Left cardiac atrium (tissue), 4 donors: ENCODE measurements at places on chromosomes 11 and 22.
A peak's percentile ranks its signal among the peaks of the same experiment; 100 is the strongest.

- no peak for DNase-seq
These were observed 60.8 kb upstream of the POU2AF1 start for GRCh38 chr11:111439901-111440300.

- no peak for DNase-seq
These were observed 14.9 kb downstream of the MMP20 start for GRCh38 chr11:102610200-102610599.

GRCh38 chr11:77187776-77188632 is 60.0 kb downstream of the MYO7A start:
- DNase-seq = peak; percentile 88

GRCh38 chr11:57283231-57283990 is 41.3 kb downstream of the TNKS1BP1 start:
- no peak for DNase-seq

DNA sequence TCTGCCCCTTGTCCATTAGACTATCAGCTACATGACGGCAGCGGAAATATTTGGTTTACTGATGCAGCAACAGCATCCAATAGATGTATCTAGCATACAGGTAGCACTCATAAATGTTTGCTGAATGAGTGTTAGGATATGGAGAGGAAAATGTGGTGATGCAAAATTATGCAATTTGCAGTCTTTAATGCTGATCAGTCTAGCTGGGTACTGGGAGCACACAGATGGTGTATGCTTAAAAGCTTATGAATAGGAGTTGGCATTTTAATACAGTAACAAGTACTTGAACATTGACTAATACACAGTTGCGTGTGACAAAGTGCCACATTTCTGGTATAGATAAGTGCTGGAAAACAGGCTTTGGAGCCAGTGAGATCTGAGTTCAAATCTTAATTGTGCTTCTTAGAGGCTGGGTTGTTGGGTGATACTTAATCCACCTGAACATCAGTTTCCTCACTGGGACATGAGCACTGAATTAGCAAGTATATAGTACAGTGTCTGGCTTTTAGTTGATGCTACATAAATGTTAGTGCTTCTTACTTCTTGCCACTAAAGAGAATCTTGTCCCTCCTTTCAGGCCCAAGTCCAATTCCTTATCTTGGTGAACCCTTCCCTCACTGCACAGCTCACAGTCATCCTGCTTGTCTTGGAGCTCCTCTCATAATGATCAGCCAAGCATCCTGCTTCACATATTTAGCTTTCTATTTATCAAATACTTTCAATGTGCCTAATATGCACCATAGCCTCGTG is 99.6 kb downstream of the TIMP3 start:
- no peak for DNase-seq

DNA sequence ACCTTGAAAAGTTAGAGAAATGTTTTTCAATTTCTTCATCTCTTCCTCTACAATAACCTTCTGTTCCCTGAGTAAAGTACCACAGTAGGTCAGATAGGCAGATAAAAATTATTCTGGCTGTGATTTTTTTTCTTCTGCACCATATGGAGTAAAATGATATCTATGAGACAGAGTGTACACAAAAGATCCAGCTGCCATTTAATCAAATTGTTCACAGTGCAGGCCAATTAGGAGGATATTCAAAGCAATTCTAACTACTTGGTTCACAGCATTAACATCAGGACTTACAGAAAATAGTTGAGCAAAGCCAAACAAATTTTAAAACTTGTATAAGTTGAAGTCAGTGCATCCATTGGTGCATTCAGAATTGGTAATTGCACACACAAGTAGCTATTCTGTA is 147.9 kb upstream of the LUZP2 start:
- DNase-seq = no peak

- DNase-seq = peak; percentile 91
These were observed 14.8 kb downstream of the PLEKHB1 start for GRCh38 chr11:73661035-73661628.

DNA sequence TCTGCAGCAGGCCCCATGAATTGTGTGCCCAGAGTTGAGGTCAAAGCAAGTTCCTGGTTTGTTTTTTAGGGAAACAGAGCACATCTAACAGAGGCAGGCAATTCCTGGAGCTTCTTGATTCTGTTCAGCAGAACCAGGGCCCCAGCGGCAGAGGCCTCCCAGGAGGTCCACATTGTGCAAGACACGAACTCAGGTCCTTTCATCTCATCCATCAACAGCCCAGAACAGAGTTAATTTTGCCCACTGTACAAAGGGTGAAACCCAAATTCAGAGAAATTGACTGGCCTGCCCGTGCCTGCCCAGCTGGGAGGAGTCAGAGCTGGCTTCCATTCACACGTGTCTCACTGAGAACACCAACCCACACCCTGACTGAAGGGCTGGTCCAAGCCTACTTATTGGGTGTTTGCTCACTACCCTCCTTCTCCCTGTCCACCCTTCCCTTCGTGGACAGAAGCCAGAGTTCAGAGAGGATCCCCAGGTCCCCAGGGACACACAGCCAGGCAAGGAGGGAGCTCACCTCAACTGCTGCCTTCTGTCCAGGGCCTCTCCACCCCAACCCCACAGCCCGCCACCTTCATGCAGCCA is 607.1 kb downstream of the TBC1D22A start:
- no peak for DNase-seq

- no peak for DNase-seq
These were observed 872 bp downstream of the TMA7B start for GRCh38 chr22:39960791-39961746.

GRCh38 chr11:130769782-130770535 is 146.3 kb downstream of the SNX19 start:
- DNase-seq = no peak

GRCh38 chr22:23563111-23563510 is 17.0 kb downstream of the IGLL1 start:
- no peak for DNase-seq

GRCh38 chr22:33443683-33444082 is 385.5 kb upstream of the SYN3 start:
- DNase-seq = no peak

GRCh38 chr11:11414996-11415395 is 61.9 kb upstream of the CSNK2A3 start:
- DNase-seq = no peak

DNA sequence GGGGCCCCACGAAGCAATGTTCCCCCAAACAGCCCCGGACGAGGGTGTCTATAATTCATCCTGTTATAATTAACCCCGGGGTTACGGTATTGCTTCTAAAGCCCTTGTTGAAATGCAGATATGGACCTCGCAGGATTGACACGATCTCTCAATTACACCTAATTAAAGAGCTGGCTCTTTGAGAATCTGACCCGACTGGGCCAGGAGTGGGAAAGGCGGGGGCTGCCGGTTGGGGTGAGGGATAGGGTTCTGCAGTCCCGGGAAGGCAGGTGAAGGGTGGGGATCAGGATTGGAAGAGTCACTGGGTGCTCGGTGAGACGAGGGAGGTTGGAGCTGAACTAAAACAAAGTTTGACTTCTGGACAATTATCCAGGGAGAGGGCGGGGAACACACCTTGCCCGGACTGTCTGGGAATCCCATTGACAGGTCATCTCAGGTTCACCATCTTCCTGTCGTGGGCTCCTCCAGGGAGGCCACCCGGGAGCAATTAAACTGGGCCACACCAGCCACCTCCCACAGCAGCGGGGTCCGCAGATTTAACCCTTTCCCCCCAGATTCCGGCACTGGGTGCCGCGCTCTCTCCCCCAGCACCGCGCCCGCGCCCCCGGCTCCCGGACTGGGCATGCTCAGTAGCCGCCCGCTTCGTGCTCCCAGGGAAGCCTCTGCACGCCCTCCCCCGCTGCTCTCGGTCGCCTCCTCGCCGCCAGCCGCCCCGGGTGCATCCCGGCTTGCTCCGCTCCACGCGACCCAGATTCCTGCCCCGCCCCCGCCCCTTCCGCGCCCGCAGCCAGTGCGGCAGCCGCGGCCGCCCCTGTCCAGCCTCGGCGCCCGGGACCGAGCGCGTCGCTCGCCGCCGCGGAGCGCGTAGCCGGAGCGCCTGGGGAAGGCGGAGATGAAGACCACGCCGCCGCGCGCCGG is at the start of gene ELMOD1:
TSS of gene ELMOD1 (plus strand) at position 688 of the 918 bp plus-strand sequence. CDS start 27,043 bp downstream, outside the sequence.
- peak; percentile 60 for DNase-seq

DNA sequence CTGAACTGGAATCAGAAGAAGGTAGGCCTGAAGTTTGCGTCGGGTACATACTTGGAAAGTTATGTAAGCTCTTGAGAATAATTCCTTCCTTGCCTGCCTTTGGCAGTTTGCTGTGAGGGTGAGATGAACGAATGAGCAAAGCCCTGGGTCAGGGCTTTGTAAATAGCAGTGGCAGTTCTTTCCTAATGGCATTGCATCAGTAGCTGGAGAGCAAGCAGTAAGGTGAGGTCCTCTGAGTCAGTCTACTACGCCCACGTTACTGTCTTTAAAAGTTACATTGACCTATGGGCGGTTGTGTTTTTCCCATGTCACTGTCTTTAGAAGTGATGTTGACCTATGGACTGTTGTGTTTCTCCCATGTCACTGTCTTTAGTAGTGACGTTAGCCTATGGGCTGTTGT is 179.1 kb upstream of the E2F8 start:
- no peak for DNase-seq

DNA sequence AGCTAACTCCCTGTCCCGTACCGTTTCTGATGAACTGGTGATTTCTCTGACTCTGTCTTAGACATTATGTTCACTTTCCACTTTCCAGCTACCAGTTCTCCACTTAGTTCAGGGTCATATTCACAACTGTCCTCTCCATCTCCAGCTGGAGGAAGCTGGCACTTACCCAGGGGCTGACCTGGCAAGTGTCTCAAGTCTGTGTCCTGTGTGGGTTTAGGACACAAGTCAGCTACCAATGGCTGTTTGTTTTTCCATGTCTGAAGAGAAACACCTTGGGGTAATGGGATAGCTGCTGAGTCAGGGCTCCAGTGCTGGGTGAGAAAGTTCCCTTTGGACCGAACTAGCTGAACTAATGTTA is 134.4 kb downstream of the CSNK2A3 start:
- DNase-seq = peak; percentile 42

DNA sequence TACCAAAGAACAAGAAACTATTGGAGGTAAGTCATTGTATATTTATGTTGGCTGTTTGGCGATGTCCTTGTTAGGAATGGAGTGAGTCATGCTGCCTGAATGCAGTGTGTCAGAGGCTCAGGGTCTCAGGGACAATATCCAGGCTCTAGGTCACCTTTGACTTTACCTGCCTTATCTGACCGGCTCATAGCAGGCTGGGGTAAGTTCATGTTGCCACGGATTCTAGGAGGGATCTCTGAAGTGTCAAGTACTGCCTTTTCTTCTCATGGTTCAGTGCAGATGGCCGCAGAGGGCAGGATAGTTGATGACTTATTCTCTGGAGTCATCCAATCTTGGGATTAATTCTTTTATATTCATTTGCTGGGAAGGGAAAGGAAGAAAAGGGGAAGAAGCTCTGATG is 53.2 kb downstream of the SPON1 start:
- DNase-seq = no peak

DNA sequence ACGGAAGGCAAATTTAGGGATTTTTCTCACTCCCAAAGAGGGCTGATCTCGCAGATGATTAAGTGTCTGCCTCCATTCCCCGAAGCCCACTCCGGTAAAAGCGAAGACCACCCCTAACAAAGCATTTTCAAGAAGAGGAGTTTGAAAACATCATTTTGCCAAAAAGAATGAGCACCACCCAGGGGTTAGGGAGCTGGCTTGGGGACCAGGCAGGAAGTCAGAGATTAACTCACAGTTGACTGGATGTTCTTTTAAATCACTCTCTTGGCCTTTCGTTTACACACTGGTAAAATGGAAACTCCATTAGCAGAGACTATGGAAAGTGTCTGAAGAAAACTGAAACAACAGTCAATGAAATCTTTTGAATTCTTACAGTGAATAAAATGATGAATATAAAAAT is 7.9 kb upstream of the TRIM44 start:
- no peak for DNase-seq

DNA sequence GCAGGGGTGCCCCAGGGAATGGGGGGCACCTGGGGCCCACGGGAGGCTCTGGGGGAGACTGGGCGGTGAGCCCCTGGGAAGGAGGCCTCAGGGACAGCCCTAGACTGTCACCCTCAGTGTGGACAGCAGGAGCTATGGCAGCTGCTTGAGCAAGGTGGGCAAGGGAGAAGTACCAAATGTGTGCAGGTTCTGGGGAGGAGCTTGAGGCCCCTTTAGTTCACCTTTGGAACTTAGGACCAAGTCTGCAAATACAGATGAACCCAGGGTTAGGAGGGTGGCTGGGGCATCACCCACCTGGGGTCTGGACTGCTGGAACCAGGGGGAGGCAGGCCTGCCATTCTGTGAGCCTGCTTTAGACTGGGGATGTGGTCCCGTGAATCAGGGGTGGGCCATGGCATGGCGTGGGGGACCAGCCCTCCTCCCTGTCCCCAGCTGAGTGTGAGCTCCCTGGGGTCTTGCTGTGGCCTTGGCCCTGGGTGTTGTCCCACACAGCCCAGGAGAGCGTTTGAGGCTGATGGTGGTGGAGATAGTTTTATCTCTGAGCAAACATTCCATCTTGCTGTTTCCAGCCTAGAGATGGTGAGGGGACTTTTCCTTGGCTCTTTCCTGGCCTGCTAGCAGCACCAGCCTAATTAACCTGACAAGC is 122.3 kb downstream of the KCNQ1 start:
- DNase-seq = no peak

DNA sequence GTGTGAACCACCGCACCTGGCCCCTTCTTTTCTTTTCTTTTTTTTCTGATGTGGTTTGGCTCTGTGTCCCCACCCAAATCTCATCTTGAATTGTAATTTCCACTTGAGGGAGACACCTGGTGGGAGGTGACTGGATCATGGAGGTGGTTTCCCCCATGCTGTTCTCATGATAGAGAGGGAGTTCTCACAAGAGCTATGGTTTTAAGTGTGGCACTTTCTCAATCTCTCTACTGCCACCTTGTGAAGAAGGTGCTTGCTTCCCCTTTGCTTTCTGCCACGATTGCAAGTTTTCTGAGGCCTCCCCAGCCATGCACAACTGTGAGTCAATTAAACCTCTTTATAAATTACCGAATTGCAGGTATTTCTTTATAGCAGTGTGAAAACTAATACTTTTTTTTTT is 4.9 kb upstream of the TCN2 start:
- no peak for DNase-seq

DNA sequence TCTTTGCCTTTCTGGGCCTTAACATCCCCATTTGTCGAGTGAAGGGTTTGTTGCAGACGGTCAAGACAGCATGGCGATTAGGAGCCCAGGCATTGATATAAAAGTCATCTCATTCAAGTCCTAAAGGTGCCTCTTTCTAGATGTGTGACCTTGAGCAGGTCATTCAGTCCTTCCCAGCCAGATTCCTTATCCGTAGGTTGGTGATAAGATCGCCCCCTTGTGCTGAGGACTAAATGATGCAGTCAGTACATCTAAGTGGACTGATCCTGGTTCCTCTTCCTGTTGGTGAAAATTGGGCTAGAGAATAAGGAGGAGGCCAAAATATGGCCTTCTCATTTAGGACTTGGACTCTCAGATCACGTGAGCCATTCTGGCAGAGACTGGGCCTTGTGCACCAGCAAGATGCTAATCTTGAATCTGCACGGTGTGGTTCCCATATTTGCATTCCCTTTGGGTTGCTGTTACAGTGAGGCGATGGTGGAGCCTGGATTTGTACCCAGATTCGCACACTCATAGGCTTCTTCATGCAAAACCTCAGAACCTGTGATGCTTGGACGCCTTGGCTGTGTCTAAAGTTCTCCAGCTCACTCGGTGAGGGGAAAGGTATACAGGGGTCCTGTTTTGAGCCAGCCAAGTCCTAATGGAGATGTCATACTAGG is 156.8 kb downstream of the MYO18B start:
- DNase-seq = no peak
